Endothelial cell (in vitro differentiated cells): ENCODE measurements at places on chromosomes 4 and X.

GRCh38 chr4:183175631-183176232, 76.7 kb downstream of the WWC2 start:
- no peak for DNase-seq

- no peak for DNase-seq
These were observed 12.8 kb upstream of the IGFBP7 start for GRCh38 chr4:57122959-57123358.

DNA sequence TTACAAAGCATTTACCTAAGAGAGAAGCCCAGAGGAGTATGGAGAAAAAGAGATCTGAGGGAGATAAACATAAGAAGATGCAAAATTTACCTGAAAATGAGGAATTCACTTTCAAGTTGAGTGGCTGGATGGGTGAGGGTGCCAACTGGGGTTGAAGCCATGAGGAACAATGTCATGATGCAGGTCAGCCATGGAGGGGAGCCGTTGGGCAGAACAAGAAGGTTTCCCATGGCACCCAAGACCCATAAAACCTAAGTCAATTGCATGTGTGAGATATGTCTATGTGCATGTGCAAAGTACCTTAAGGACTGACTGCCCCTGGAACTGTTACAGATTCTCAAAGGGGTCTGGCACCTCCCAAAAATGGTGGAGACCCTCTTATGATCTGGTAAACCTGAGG, 46.6 kb upstream of the PRRG1 start:
- peak; percentile 26 for DNase-seq

- DNase-seq, result no peak
These were observed 262.2 kb downstream of the ARHGAP10 start for GRCh38 chr4:147994076-147994475.
